ENCODE measurements at places on chromosomes 3 and 15.

DNA sequence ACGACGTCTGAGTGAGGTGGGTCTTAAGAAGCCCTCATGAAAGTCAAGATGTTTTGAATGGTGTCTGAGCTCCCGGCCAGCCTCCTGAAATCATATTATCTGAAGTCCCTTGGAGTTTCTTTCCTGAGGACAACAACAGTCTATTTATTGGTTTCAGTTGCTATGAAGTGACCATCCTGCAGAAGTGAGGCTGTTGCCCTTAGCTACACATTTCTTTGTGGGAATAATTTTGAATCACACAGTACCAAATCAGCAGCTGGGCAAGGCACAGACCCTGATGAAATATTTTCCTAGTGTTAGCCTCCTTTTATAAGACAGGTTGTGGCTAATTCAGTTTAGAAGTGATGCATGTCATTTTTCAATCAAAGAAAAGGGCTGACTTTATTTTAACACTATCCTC is 220.7 kb upstream of the AZI2 start:
- no peak for DNase-seq

DNA sequence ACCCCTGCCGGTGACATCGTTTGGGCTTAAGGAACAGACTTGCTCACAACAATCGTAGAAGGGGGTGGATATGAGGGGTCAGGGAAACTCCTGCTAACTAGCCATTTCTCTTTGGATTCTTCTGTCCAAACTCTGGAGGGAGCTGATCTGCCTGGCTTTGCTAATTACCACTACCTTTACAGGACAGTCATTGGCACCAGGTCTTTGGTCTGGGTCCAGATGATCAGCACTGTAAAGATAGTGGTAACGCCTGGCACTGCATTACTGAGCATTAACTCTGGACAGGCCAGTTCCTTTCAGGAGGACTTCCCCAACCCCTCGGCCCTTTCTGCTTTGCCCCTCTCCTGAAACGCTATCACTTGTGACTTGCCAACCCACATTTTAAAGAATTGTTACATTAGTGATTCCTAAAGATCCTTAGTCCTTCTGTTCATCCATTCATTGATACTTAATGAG is 788 bp downstream of the UQCC5 start:
- no peak for DNase-seq

DNA sequence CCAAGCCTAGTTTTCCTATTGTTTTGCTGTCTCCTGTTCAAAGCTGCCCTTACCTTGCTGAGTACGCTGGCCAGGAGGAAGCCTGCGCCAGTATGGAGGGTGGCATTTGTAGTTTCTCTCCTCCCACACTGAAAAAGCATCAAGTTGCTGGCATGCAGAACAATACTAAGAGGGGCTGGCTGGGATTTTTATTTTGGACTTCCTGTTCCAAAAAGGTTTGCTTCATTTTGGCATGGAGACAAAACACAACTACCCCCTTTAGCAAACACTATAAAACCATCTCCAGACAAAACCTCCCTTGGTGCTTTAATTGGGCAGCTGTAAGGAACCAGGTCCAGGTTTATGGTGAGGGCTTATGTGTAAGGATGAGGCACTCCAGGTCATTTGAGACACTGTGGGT is 457.6 kb downstream of the PDCD6IP start:
- DNase-seq = no peak

DNA sequence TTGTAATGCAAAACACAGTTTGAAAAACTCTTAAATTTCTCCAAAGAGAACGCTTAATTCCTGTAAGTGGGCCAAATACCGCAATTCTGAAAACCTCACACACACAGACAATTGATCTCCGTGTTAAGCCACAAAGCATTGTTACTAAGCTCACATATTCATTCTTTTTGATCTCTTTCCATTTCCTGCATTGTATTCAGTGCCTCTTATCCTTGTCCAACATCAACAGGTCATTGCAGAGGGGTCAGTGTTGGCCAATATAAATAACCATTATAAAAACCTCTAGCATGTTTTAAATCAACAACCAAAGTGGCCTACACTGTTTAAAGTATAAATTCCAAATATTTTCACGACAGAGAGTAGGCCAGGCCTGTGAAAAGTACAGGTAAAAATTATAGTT is 171.1 kb downstream of the PDZRN3 start:
- no peak for DNase-seq

GRCh38 chr3:9866639-9867038 is 13.4 kb downstream of the CIDEC start:
- no peak for DNase-seq

GRCh38 chr3:54963641-54964040 is 35.8 kb upstream of the LRTM1 start:
- no peak for DNase-seq

DNA sequence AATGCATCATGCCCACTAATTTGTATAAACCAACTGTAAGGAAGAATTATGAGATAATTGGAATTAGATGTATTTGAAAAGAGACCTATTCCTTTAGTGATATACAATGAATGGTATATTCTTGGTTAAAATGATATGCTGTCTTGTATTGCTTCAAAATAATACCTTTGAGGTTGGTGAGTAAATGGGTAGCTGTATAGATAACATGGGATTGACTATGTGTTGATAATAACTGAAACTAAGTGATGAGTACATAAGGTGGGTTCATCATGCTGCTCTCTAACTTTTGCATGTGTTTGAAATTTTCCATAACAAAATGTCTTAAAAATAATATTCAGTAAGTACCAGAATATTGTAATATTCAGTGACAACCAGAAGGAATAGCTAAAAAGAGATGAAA is 272.6 kb upstream of the ZPLD1 start:
- no peak for DNase-seq

DNA sequence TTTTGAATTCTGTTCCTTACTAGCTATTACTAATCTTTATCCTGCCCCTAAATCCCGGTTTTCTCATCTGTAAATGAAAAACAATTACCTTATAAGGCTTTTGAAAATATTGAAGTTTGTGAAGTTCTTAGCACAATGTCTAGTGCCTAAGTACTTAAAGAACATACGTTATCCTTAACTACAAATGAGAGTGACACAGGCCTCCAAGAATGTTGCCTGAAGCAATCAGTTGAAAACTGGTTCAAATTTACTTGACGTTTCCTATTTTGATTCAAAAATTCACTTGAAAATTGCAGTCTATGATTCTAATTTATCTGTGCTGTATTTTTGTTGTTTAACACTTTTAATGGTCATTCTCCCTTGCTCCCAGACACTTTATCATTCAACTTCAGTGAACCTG is 3.2 kb downstream of the SENP7 start:
- DNase-seq = no peak

GRCh38 chr3:13251166-13251903 is 168.8 kb downstream of the NUP210 start:
- DNase-seq = no peak

- no peak for DNase-seq
Observed at GRCh38 chr3:36524560-36524959, 144.3 kb downstream of the STAC start.

GRCh38 chr3:56796202-56796601 is 5.5 kb downstream of the ARHGEF3 start:
- peak; percentile 43 for DNase-seq

DNA sequence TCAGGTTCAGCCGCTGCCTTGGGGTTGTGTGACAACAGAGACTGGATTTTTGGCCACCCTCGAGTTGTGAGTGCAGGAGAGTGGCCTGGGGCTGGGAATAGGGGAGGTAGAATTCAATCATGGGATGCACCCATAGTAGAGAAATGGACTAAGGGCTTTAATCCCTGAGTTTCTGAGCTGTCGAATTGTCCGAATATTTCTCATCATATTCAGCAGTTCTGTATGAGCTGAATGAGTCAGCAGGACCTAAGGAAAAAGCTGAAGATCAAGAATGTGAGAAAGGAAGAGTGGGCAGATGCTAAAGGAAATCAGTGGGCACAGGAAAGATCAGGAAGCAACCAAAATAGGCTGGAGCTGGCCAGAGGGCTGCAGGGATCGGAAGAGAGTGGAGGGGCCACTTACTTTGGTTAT is 44.4 kb upstream of the SACM1L start:
- no peak for DNase-seq

- DNase-seq = peak; percentile 47
Observed at GRCh38 chr15:48644827-48645557, 517 bp downstream of the FBN1 start.

- DNase-seq = peak; percentile 27
Observed at GRCh38 chr3:50204804-50205412, at the start of gene SLC38A3. SLC38A3 (plus strand) TSS chr3:50205271; CDS start chr3:50214200, 8,929 bp downstream.

DNA sequence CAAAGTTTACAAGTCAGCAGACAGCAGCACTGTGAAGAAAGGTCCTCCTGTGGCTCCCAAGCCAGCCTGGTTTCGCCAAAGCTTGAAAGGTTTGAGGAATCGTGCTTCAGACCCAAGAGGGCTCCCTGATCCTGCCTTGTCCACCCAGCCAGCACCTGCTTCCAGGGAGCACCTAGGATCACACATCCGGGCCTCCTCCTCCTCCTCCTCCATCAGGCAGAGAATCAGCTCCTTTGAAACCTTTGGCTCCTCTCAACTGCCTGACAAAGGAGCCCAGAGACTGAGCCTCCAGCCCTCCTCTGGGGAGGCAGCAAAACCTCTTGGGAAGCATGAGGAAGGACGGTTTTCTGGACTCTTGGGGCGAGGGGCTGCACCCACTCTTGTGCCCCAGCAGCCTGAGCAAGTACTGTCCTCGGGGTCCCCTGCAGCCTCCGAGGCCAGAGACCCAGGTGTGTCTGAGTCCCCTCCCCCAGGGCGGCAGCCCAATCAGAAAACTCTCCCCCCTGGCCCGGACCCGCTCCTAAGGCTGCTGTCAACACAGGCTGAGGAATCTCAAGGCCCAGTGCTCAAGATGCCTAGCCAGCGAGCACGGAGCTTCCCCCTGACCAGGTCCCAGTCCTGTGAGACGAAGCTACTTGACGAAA is 24.2 kb downstream of the STARD5 start:
- no peak for DNase-seq

DNA sequence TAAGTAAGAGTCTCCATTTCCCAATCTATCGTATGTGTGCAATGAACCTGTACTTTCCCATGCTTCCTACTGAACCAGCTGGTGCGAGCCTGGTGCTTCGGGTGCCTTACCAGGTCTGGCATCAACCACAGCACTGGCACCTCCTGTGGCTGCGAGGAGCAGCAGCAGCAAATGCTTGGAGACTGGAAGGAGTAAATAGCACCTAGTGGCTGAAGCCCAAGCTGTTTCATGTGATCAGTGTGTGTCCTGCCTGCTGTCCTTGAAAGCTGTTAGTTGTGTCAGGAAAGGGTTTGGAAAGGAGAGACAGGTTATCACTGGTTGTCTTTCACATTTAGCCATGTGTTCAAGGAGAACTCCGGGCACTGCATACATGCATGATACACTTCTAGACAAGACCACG is 31.8 kb downstream of the PCOLCE2 start:
- peak; percentile 96 for DNase-seq

GRCh38 chr3:177665122-177665808 is 468.0 kb upstream of the TBL1XR1 start:
- no peak for DNase-seq

DNA sequence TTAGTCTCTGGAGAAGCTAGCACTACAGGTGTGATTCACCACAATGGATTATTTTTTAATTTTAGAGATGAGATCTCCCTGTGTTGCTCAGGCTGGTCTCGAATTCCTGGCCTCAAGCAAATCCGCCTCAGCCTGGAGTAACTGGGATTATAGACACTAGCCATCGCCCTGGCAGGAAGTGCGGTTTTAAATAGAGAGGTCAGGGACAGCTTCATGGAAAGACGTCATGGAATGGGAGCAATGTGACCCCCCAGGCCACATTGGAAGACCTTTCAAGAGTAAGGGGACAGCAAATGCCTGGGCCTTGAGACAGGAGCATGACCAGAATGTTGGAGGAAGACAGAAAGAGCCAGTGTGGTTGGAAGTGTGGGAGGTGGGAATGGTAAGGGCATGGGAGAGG is 2.2 kb upstream of the ISG20 start:
- DNase-seq = no peak

- DNase-seq = peak; percentile 86
Observed at GRCh38 chr3:40309418-40309924, at the start of gene EIF1B. EIF1B (plus strand) TSS chr3:40309707; CDS start chr3:40309942, 235 bp downstream.

GRCh38 chr3:152836269-152836668 is 1.3 kb downstream of the P2RY1 start:
- DNase-seq = no peak

GRCh38 chr15:51075364-51075763 is 19.3 kb downstream of the TNFAIP8L3 start:
- DNase-seq = no peak

DNA sequence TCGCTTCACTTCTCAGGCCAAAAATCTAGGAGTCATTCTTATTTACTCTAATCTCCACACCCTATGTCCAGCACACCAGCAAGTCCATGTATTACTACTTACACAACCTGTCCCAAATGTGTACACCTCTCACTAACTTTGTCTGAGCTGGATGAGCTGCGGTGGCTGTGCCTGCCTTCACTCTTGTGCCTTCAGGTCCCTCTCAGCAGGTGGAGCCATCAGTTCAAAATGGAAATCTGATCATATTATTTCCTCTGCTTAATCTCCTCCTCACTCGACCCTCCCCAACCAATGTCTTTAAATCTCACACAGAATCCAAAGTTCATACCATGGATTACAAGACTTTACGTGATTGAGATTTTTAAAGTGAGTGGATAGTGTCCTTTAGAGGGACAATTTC is 82.8 kb downstream of the SSR3 start:
- DNase-seq = no peak

- no peak for DNase-seq
Observed at GRCh38 chr3:128004661-128005060, 47.6 kb upstream of the SEC61A1 start.

DNA sequence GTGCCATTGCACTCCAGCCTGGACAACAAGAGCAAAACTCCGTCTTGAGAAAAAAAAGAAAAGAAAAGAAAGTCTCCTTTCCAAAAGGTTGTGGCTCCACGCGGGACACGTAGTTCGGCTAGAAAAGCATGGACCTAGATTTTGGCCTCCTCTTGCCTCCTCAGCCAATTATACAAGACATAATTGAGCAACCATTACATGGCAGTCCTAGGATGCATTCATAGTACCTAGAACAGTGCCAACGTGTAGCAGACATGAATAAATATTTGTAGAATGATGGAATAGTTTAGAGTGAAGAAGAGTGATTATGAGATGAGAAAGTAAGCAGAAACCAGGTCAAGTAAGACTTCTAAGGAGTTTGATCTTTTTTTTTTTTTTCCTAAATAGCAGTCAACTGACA is 112.5 kb downstream of the ZNF609 start:
- no peak for DNase-seq

- DNase-seq = no peak
Observed at GRCh38 chr3:41176596-41176995, 22.7 kb upstream of the CTNNB1 start.

GRCh38 chr3:183392186-183393034 is 36.0 kb downstream of the MCF2L2 start:
- no peak for DNase-seq

DNA sequence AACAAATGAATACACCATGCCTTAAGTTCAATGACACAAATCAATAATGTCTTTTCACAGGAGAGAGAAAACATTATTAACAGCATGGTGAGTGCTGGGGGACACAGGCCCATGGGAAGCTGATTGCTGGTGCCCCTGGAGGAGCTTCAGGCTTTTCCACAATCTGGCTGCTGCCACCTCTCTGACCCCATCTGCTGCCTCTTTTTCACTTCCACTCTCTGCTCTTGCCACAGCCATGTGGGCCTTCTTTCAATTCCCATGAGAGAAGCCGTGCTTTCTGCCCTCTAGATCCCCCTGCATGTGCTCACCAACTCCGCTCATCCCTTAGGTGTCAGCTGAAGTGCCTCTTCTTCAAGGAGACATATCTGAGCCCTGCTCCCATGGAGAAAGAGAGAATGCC is 21.0 kb upstream of the CTXND1 start:
- peak; percentile 70 for DNase-seq

GRCh38 chr15:100681335-100681746 is 79.0 kb downstream of the ASB7 start:
- no peak for DNase-seq
